ENCODE measurements at places on chromosomes 7 and 10. TPM values are rescaled to one million over a fixed set of nuclear protein-coding genes. Genes with fewer than 3 reads are reported as not detected.

GRCh38 chr10:90066435-90066834 lies 365.0 kb downstream of the KIF20B start:
- peaks cover 3% of the 10 kb centered on the region for H3K4me1 ChIP-seq
- no peaks in the 10 kb centered on the region for H3K27me3 ChIP-seq
- H3K4me3 ChIP-seq: no peak overlapping the region
- H3K36me3 ChIP-seq: no peaks in the 10 kb centered on the region

Gene ESYT2
- 59.4 TPM for total RNA-seq

- 0 out of 2 replicates have a peak, but pooled peaks cover 5% of the 10 kb centered on the region for H3K4me1 ChIP-seq
- H3K27ac ChIP-seq: no peak overlapping the region
- H3K4me3 ChIP-seq: no peak overlapping the region
- no peaks in the 10 kb centered on the region for H3K36me3 ChIP-seq
- DNase-seq: no peak
Measured at GRCh38 chr7:150731916-150732315, 5.3 kb upstream of the GIMAP5 start.

Gene CTAGE4
- total RNA-seq: not detected

Gene HGF
- not detected for total RNA-seq
